ENCODE measurements at places on chromosomes 2 and 18. TPM values are rescaled to one million over a fixed set of nuclear protein-coding genes. Genes with fewer than 3 reads are reported as not detected.

- H3K36me3 ChIP-seq: peaks cover 18% of the 10 kb centered on the region
- H3K4me1 ChIP-seq: peaks cover 8% of the 10 kb centered on the region
- H3K27ac ChIP-seq: no peak overlapping the region
- H3K27me3 ChIP-seq: no peaks in the 10 kb centered on the region
These were observed 133.3 kb downstream of the GAREM1 start for GRCh38 chr18:32337347-32337746.

DNA sequence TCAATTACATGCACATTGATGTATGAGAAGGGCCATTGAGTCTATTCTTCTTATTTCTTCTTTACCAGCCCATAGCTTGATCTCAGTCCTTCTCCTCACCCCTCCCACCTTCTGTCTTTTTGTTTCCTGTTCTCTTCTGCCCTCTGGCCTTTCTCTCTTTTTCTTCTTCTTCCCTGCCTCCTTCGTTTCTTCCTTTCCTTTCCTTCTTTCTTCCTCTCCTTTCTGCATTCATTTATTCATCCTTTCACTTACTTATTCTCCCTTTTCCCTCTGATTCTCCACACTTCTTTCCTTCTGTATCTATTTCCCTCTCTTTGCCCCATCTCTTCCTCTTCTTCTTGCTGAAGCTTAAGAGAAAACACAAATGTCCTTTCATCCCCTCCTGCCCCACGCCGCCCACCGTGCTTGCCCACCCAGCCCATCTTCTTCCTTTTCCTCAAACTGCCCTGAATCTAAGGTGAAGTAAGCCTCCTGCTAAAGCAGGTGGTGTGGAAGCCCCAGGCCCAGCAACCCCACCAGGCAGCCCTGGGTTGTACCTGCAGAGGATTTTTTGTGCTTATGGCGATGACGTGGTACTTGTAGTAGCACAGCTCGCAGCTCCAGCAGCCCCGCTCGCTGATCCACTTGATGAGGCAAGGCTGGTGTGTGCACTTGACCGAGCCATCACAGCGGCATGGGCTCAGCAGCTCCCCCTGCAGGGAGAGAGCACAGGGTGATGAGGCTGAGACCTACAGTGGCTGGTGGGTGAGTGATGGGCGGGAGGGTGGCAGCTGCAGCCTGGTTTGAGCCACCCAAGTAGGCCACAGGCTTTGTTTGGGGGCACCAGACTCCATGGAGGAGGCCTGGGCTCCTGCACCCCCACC is 89.0 kb downstream of the MARCHF4 start:
- no peaks in the 10 kb centered on the region for H3K36me3 ChIP-seq
- H3K27me3 ChIP-seq: no peaks in the 10 kb centered on the region
- H3K4me3 ChIP-seq: no peak overlapping the region
- H3K4me1 ChIP-seq: no peaks in the 10 kb centered on the region

DNA sequence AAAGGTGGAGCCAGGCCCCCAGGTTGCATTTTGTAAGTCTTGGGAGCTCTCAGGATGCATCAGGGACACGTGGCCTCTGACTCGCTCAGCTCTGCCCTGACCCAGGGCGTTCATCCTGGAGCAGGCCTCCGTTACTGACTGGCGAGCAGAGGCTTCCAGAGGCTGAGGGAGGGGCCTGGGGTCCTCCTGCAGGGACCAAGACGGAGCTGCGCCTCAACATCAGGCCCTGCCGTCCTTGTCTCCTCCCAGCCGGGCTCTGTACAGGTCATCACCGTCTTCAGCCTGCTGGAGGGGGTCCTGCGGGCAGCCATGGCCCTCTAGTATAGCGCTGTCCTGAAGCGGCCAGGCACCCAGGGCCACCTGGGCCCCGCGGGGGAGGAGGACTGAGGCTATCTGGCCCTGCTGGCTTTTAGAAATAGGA is 10.2 kb upstream of the ALPP start:
- no peak overlapping the region for H3K4me3 ChIP-seq
- no peak overlapping the region for H3K27ac ChIP-seq
- DNase-seq: peak; percentile 27
- H3K36me3 ChIP-seq: no peaks in the 10 kb centered on the region
- no peaks in the 10 kb centered on the region for H3K4me1 ChIP-seq
- no peaks in the 10 kb centered on the region for H3K27me3 ChIP-seq

The ATP8B1 gene
- 1.4 TPM for total RNA-seq

DNA sequence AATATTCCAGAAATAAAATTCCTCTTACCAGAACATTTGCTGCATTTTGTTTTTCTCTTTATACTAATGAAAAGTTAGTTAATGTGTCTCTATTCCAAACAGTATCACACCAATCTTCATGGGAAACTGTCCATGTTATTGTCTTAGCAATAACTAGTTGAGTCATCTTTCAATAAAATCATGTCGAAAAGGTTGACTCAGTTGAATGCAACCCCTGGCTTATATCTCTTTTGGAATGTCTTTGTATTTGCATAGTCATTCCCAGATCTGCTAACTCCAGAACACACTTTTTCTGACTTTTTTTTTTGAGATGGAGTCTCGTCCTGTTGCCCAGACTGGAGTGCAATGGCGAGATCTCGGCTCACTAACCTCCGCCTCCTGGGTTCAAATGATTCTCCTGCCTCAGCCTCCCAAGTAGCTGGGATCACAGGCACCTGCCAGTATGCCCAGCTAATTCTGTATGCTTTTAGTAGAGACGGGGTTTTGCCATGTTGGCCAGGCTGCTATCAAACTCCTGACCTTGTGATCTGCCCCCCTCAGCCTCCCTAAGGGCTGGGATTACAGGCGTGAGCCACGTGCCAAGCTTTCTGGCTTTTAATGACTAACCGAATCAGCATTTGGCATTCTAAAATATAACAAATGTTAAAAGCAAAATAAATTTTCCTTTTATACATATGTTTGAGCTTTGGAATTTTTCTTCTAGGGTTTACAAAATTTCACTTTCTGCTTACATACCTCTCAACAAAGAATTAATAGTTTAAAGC is 133.2 kb upstream of the GULP1 start:
- no peak overlapping the region for H3K27ac ChIP-seq
- H3K27me3 ChIP-seq: no peaks in the 10 kb centered on the region
- H3K36me3 ChIP-seq: no peaks in the 10 kb centered on the region
- H3K4me3 ChIP-seq: no peak overlapping the region
- H3K4me1 ChIP-seq: peaks cover 5% of the 10 kb centered on the region

- H3K27me3 ChIP-seq: no peaks in the 10 kb centered on the region
- no peak for DNase-seq
- no peaks in the 10 kb centered on the region for H3K4me1 ChIP-seq
- no peak overlapping the region for H3K4me3 ChIP-seq
- no peaks in the 10 kb centered on the region for H3K36me3 ChIP-seq
These were observed 993.9 kb upstream of the POU3F3 start for GRCh38 chr2:103860016-103860415.

The C2orf72 gene
- not detected for total RNA-seq

The UGT1A4 gene
- 0.12 TPM for total RNA-seq

DNA sequence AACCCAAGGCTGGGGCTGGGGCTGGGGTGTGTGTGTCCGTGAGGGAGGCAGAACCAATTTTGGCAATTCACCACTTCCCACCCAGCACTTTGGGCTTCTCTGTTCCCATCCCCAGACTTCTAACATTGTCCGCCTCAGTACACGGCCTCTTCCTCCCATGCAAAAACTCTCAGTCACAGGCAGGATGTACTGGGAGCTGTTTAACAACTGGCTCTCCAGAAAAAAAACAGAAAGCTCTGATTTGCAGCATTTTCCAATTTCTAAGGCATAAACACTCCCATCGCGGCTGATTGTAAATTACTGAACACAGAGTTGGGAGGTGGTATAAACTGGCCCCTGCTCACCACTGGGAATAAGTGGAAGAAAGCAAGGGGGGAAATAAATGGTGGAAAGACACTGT is 73.1 kb upstream of the MAP4K3 start:
- no peak overlapping the region for H3K4me3 ChIP-seq
- H3K27me3 ChIP-seq: no peaks in the 10 kb centered on the region
- peaks cover 23% of the 10 kb centered on the region for H3K4me1 ChIP-seq
- H3K27ac ChIP-seq: no peak overlapping the region
- DNase-seq: no peak
- no peaks in the 10 kb centered on the region for H3K36me3 ChIP-seq

The ADNP2 gene
- 19.6 TPM for total RNA-seq

GRCh38 chr2:23563673-23564614 is 179.0 kb downstream of the KLHL29 start:
- no peaks in the 10 kb centered on the region for H3K36me3 ChIP-seq
- peak overlapping the region; percentile 80 for H3K27ac ChIP-seq
- no peak overlapping the region for H3K4me3 ChIP-seq

Data from MCF 10A (cell line).